ENCODE measurements at places on chromosomes 16 and 17. TPM values are rescaled to one million over a fixed set of nuclear protein-coding genes. Genes with fewer than 3 reads are reported as not detected.

Gene OR2C1
- not detected for total RNA-seq

Gene PLEKHH3
- 11.2 TPM for total RNA-seq

Gene CMIP
- total RNA-seq = 41.6 TPM

Gene ADAP2
- total RNA-seq = 9.7 TPM

Gene RGS11
- total RNA-seq = 0.21 TPM

Gene PERCC1
- total RNA-seq = not detected

Gene GPR142
- total RNA-seq = not detected

Gene SBK1
- total RNA-seq = 10.5 TPM

Gene HCRT
- total RNA-seq = not detected

Gene NME4
- 126 TPM for total RNA-seq

Gene BEAN1
- 6.7 TPM for total RNA-seq

Gene ASGR1
- 9.0 TPM for total RNA-seq

Gene CA7
- not detected for total RNA-seq

All from kidney epithelial cell (primary cell).